ENCODE measurements at places on chromosomes 6 and 20. TPM values are rescaled to one million over a fixed set of nuclear protein-coding genes. Genes with fewer than 3 reads are reported as not detected.

Gene SLC13A3
- polyA plus RNA-seq = 14.0 TPM

Gene BNIP5
- polyA plus RNA-seq = 0.33 TPM

Gene SH3BGRL2
- 37.8 TPM for polyA plus RNA-seq

Gene MACROD2
- 13.8 TPM for polyA plus RNA-seq

Gene UBD
- polyA plus RNA-seq = 2.1 TPM

Gene TP53INP2
- 12.8 TPM for polyA plus RNA-seq

Gene TMC2
- 0.23 TPM for polyA plus RNA-seq

Gene GABRR2
- 1.3 TPM for polyA plus RNA-seq

Gene SMOC2
- 35.5 TPM for polyA plus RNA-seq

Gene GJA10
- not detected for polyA plus RNA-seq

Gene HLA-DMB
- polyA plus RNA-seq = 73.1 TPM

Gene CTSZ
- polyA plus RNA-seq = 77.1 TPM

Gene KCNK15
- polyA plus RNA-seq = 0.10 TPM

GRCh38 chr20:62448788-62449187, 21.4 kb upstream of the RBBP8NL start:
- DNase-seq = no peak

DNA sequence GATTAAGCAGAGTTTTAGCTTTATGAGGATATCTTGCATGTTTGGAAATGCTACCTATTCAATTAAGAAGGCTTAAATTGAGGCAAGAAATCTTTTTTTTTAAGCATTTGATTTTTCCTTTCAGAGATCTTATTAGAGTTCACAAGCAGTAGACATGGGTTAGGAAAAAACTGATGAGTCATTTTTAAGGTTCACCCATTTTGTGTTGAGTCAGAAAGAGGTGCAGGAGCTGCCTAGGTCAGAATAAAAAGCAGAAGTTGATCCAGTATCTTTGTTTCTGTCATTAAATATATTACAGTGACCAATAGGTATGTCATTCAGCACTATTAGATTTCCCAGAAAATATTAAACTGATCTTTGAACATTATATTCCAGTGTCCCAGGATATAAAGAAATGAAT, 306.8 kb downstream of the LMBRD1 start:
- no peak for DNase-seq

DNA sequence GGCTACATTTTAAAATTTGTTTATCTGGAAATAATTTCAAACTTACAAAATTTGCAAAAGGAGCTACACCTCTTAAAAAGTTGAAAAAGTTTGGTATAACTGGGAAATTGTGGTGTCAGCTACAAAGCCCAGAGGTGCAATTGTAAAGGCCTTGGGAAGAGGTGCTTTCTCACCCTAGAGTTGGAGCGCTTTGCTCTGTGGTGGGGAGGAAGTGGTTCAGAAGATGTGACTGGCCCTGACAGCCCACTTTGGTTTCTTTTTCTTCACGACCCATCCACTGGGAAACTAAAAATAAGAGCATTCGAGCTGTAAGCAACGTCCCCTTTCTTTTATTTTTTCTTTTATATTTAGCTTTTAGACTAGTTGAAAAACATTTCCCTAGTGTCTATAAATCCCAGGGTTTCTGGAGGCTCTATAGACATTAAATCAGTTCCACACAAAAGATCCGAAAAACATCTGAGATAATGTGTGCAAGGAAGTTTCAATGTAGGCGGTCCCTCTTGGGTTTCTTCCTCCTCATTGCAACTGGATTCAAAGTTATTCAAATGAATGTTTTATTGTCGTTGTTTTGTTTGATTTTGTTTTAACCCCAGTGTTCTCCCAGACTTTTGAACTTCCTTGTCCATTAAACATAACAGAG, 397.8 kb downstream of the KIF16B start:
- no peak for DNase-seq

GRCh38 chr20:49573900-49574416, 6.0 kb upstream of the PTGIS start:
- DNase-seq = no peak

- DNase-seq = no peak
Measured at GRCh38 chr6:1491591-1492319, 102.4 kb downstream of the FOXF2 start.

GRCh38 chr6:44621846-44622245, 234.3 kb downstream of the CDC5L start:
- DNase-seq = no peak

- DNase-seq = no peak
Measured at GRCh38 chr20:51525241-51526105, 17.0 kb downstream of the NFATC2 start.

DNA sequence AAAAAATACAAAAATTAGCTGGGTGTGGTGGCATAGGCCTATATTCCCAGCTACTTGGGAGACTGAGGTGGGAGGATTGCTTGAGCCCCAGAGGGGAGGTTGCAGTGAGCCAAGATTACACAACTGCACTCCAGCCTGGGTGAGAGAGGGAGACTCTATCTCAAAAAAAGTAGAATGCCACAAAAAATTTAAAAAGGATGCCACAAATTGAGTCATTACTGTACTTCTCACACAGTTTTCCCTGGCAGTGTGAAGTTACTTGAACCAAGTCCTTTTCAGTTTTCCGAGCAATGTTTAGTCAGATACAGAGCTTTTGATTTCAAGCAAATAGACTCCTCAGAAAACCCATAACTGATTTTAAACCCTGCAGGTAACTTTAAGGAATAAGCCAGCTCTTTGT, 53.3 kb downstream of the TNFRSF21 start:
- DNase-seq = no peak

GRCh38 chr6:38651121-38651784, 11.5 kb upstream of the BTBD9 start:
- no peak for DNase-seq

- no peak for DNase-seq
Measured at GRCh38 chr6:151389618-151390275, 1.6 kb downstream of the ZBTB2 start.

GRCh38 chr6:161303628-161304340, 29.9 kb upstream of the AGPAT4 start:
- no peak for DNase-seq

GRCh38 chr6:129112591-129112990, 229.7 kb downstream of the LAMA2 start:
- no peak for DNase-seq

DNA sequence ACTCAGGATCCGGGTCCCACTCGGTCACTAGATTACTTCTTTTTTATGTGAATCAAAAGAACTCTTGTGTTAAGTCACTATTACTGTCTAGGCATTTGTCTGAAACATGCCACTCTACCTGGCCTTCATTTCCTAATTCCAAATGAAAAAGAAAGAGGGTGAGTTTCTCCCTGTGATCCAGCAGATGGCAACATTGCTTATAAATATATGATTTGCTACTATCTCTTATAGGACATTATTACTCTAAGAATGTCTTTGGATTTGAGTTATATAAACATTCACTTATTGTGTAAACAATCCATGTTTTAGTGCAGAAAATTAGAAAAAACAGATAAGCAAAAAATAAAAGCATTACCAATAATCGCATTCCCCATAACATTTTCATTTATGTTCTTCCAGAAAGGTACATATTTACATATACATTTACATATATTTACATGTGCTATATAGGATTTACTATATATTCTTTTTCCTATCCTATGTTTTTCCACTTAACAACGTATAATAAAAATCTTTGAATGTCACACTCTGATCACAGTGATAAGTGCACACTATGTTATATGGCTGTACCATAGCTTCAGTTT, 66.9 kb downstream of the FAXC start:
- no peak for DNase-seq

- no peak for DNase-seq
Measured at GRCh38 chr6:128491610-128492206, 28.7 kb downstream of the PTPRK start.

DNA sequence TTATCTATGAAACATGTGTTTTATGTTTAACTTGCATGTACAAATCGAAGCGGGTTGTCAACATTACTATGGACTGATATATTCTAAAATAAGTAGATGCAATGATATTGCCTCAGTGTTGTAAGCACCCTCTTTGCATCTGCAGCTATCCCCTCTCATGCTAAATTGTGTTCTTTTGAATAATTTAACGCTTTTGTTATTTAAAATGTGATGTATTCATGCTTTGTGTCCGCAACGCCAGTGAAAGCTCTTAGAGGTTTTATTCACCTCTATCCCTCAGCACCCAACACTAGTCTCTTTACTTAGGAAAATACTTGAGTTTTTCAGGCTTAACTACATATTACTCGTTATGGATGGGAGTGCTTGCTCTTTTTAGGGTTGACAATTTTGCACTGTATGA, 173.7 kb upstream of the ID4 start:
- no peak for DNase-seq

- DNase-seq = peak; percentile 28
Measured at GRCh38 chr20:63116412-63117106, 99.4 kb downstream of the YTHDF1 start.

- DNase-seq = no peak
Measured at GRCh38 chr20:24332956-24333355, 136.5 kb upstream of the SYNDIG1 start.

DNA sequence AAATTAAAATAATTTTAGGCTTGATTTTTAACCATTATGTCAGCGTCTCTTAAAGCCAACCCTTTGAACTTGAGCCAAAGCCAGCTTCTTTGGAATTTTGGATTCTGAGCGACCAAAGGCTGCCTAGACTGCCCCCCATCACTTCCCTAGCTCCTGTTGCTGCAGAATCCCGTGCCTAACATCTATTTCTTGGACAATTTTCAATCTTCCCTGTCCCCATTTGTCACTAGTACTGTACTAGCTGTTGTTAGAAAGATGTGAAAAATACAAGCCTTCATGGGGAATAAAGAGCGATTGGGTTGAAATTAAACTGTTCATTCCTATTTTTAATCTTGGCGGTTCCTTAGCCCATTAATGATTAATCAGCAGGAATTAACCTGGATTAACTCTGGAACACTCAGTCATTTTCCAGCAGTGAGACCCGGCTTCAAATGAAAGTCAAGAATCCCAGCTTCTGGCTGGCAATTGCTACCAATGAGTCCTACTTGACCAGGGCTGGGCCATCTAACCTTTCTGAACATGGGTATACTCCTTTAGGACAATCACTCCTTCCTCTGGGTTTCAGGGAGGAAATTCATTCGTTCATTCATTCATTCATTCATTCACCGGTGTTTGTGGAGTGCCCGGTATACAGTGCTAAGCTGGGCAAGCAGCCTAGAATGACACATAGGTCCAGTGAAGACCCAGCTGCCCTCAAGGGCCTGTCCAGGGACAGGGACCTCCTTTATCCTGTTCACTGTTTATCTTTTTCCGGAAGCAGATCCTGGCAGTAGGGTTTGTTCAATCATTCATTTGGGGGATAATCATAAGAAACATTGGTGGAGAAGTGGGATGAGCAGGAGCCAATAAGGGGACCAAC, 1.4 kb upstream of the RRBP1 start:
- no peak for DNase-seq

DNA sequence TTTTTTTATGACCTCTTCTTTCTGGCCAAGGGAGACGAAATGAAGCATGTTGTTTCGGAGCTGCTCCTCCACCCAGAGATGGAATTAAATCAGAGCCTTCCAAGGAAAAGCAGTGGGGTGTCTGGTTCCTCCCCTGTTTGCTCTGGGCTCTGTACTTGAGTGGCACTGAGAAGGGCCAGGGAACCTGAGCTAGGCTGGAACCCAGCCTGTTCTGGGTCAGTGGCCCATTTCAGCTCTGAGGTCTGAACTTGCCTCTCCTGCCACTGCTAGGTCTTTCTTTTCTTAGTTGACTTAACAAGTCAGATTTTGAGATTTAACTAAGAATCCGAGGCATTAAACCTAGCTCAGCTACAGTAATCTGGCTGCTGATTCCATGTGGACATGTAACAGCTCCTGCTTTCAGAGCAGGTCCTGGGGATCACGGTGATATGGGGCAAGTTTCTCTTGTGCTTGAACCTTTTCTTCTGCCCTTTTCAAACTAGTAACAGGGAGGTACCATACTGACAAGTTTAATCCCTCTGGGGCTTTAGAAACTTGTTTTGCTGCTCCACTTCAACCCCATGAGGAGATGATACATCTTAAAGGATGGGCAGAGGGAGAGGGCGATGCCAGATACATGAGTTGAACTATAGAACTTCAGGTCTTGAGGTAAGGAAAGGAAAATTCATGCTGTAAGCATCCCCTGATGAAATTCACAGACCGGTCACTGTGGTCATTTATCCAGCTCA, 101.1 kb downstream of the SLC24A3 start:
- no peak for DNase-seq

- no peak for DNase-seq
Measured at GRCh38 chr6:3328145-3328544, 69.4 kb downstream of the PSMG4 start.

DNA sequence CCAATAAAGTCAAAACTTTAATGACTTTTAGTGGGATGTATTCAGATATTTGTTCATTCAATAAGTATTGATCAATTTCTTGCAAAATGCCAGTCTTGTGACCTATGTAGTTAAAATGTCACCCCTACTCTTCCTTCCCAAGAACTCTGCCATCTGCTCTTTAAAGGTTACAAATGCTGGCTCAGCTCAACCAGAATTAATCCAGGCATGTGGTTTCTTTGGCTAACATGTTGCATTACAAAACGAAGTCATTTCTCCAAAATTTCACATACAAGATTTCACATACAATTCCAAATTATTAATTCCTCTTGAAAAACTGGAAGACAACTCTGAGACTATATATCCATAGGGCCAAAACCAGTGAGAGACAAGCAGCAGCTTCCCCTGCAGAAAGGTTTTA, 395.7 kb downstream of the PRKN start:
- DNase-seq = no peak

- DNase-seq = no peak
Measured at GRCh38 chr6:26553264-26553634, 15.1 kb downstream of the HMGN4 start.

- peak; percentile 61 for DNase-seq
Measured at GRCh38 chr6:160455541-160456213, 107.5 kb downstream of the SLC22A3 start.

DNA sequence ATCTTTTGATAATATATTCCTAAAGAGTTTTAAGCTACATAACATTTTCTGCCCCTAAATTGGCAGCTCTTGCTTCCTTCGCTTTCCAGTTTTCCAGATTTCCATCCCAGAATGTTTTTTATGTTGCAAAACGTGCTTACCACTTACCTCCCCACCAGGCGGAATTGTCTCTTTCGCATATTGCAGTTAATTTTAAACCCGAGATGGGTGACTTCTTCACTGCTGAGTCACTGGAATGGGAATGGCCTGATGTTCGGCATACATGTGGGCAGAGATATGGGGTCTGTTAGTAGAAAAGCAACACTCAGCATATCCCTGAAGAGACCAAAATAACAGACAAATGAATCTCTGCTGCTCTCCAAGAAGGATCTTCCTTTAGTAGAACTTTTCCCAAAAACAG, 491.2 kb downstream of the PREX1 start:
- no peak for DNase-seq
